ENCODE measurements at places on chromosomes 4 and X.

GRCh38 chr4:158811704-158812103 lies 42.9 kb downstream of the FNIP2 start:
- DNase-seq, result no peak

- DNase-seq, result no peak
Observed at GRCh38 chr4:125827696-125828052, 512.9 kb downstream of the FAT4 start.

DNA sequence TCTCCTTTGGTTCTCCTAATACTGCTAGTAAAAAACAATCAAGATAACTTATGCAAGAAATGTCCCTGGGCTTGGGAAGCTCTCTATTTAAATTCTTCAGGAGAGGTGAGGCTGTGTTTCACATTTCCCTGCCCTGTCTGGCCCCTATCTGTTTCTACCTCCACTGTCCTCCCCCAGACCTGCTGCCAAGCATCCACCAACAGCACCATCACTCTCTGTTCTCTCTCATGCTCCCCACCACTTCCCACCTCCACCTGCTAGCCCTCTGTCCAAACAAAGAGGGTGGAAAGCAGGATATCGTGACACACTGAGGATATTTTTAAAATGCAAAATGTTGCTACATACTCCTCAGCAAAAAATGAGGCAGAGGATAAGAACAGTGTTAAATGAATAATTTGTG lies 88.4 kb upstream of the NAP1L5 start:
- no peak for DNase-seq

DNA sequence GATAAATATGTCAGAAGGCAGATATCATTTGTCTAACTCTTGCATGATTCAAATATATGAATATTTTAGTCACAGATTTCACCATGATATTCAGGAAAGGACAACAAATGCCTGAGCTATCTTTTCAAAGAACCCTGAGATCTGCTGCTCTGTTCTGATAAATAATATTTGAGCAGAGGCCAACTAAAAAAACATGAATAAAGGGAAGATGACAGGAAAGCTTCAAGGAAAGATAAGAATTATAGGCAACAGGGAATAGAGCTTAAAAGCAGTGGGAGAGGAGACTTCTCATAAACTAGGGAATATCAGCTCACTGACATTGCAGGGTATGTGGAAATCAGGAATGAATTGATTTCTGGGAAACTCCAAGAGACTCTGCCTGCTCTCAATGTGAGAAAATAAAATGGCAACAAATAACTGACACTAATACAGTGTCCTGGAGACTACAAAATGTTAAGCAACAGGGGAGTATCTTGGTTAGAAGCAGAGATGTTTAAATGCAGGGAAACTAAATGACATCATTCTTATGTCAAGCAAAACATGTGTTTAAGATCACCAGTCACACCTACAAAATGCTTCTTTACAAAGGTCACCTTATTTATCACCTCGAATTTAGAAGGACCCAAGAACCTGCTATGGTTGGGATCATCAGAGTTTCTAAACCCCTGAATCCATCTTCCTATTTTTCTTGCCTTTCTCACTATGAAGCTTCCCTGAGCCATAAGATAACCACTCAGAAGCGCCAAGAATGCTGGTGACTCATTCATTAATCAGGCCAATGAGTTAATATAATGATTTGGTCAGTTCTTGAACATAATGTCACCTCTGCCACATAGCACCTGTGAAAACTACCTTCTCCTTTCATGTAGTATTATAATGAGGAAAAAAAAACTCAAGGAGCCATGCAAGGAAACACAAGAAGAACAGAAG lies 78.1 kb downstream of the NDST3 start:
- DNase-seq, result peak; percentile 19

DNA sequence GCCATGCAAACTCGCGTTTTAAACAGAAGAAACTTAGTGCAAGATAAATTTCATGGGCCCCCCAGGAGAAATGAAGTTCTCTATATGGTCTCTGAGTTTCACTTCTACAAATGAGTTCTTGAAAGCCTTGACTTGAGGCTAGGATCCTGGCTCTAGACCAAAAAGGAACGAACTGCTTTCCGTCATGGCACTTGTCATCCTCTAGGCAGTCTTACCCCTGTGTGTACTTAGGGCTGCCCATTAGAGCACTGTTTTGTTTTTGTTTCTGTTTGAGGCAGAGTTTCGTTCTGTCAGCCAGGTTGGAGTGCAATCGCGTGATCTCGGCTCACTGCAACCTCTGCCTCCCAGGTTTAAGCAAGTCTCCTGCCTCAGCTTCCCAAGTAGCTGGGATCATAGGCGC lies 29.0 kb downstream of the RNF4 start:
- DNase-seq, result no peak

DNA sequence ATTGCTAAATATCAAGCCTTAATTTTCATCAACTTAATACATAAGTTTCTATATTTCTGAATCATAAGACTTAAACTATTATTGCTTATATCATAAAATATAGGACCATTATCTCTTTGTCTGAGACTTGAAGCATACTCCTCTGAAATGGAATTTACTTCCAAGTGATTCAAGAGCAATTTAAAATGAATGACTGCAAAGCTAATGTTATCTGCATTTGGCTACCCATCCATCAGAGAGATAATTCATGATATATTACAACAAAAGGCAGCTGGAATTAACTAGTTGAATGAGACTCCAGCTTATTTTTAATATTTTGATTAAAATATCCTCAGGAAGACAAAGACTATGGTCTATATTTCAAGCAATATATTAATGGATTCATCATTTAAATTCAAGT lies 208.6 kb downstream of the UNC5C start:
- DNase-seq, result no peak

- peak; percentile 89 for DNase-seq
Observed at GRCh38 chr4:48173056-48173991, 39.3 kb upstream of the TXK start.

DNA sequence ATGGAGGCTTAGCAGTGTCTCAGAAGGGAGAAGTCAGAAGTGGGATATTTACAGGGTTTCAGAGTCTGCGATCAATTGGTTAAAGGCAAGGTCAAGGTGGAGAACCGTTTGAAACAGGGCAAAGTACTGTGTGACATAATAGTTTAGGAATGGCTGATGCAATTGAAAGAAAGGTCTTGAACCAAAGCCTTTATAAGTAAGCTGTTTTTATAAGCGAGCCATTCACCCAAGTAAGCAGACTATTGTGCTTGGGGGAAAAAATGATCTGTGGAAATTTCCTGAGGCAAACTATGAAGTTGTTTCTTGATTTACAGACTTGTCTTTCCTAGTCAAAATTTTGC lies 327.3 kb downstream of the CAMK2D start:
- DNase-seq, result peak; percentile 69

DNA sequence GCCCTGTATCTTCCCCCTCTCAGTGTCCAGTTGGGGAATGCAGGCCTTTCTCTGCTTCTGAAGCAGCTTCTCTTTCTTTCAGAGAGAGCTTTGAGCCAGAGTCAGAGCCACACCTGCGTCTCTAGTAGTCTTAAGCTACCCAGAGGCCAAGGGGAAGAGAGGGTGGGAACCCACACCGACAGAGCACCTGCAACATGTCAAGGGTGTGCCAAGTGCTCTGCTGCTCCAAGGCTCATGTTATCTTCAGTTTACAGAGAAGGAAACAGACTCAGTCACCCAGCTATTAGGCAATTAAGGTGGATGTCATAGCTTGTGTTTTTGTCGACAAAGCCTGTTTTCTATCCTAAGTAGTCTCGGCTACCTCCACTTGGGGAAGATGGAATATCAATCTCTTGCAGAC lies 22.7 kb upstream of the RNF212 start:
- no peak for DNase-seq

- DNase-seq, result peak; percentile 58
Observed at GRCh38 chr4:38069271-38069760, 109.1 kb downstream of the PTTG2 start.

DNA sequence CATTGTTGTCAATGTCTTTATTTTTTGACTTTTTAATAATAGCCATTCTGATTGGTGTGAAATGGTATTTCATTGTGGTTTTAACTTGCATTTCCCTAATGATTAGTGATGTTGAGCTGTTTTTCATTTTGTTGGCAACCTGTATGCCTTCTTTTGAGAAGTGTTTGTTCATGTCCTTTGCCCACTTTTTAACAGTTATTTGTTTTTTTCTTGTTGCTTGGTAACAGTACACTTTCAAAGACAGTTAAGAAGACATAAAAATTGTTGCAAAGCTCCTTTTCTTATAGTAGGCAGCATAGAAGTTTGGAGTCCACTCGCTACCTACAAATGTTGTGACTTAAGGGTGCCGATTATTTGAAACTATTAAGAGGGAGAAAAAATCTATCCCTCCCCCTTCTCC lies 48.7 kb upstream of the SLC7A11 start:
- no peak for DNase-seq

- peak; percentile 90 for DNase-seq
Observed at GRCh38 chr4:44726038-44726871, at the start of gene GNPDA2. TSS of gene GNPDA2 (minus strand) at chr4:44726556. CDS start at chr4:44722207, 4,349 bp downstream.

GRCh38 chr4:39977489-39978377 lies at the start of gene PDS5A:
TSS of gene PDS5A (minus strand) at chr4:39977911. CDS start at chr4:39976577, 1,334 bp downstream.
- DNase-seq, result peak; percentile 92

DNA sequence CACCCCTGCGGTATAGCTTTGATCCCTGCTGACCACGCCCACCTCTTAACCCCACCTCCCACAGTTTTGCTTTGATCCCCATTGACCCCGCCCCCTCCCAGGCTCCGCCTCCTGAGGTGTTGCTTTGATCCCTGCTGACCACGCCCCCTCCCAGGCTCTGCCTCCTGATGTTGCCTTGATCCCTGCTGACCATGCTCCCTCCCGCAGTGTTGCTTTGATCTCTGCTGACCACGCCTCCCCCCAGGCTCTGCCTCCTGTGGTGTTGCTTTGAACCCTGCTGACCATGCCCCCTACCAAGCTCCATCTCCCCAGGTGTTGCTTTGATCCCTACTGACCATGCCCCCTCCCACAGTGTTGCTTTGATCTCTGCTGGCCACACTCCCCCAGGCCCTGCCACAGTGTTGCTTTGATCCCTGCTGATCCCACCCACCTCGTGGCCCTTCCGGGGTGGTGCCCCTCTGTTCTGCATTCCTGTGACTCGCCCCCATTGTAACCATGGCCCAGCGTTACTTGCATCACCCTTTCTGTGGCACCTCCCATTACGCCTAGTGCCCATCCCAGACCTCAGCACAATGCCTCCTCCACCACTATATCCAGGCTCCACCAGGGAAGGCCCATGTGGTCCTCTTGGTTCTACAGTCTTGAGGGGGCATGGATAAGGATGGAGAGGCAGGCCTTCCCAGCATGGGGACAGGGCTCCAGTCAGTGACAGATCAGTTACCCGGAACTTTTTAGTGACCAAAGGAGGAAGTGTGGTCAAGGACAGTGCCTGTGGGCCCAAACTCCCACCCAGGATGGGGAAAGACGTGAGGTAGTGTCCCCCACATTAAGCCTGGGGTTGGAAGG lies 70.8 kb downstream of the ADRA2C start:
- DNase-seq, result no peak
